Right lung (tissue), 10 donors: ENCODE measurements at places on chromosomes 3 and 15. TPM values are rescaled to one million over a fixed set of nuclear protein-coding genes. Genes with fewer than 3 reads are reported as not detected.

SAMMSON gene
- 0.16 TPM for polyA plus RNA-seq

GRAMD2A gene
- 6.0 TPM for polyA plus RNA-seq

TMCO5A gene
- not detected for polyA plus RNA-seq

FETUB gene
- not detected for polyA plus RNA-seq

TMEM207 gene
- polyA plus RNA-seq: 0.17 TPM

- DNase-seq: no peak
Observed at GRCh38 chr3:117079997-117080396, 370.4 kb downstream of the TUSC7 start.

DNA sequence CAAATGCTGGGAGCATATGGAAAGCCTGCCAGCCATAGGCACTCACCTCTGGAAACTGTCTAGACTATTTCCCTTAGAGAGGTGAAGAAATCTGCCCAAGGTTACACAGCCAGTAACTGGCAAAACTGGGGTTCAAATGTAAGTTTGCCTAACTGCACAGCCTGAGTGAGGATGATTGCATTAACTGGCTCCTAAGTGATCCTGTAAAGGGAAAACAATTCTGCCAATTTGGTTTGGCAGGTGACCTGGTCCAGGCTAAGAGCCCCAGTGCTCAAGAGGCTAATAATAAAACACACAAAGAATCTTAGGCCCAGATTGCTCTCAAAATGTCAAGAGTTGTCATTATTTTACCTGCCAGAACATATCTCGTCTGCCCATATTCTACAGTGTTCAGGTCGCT lies 43.9 kb upstream of the SPRED1 start:
- no peak for DNase-seq

- no peak for DNase-seq
Observed at GRCh38 chr3:185311991-185312390, 50.9 kb upstream of the MAP3K13 start.

DNA sequence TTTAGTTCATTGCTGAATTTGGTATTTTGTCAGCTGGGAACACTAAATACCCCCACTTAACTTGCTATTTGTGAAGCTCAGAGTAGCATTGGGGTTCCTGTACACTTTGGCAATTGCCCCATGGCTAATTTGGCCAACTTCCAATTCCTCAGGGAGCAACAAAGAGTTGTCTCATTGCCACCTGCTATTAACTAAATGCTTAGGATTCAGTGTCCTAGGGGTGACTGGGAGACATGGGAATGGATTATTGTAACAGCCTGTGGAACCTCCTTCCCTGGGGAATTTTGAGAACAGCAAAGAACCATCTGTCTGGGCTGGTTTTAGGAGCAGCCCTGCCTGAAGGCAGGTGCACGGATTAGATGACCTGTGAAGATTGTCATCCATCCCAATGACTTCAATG lies 437.4 kb upstream of the TPRG1 start:
- DNase-seq: no peak

DNA sequence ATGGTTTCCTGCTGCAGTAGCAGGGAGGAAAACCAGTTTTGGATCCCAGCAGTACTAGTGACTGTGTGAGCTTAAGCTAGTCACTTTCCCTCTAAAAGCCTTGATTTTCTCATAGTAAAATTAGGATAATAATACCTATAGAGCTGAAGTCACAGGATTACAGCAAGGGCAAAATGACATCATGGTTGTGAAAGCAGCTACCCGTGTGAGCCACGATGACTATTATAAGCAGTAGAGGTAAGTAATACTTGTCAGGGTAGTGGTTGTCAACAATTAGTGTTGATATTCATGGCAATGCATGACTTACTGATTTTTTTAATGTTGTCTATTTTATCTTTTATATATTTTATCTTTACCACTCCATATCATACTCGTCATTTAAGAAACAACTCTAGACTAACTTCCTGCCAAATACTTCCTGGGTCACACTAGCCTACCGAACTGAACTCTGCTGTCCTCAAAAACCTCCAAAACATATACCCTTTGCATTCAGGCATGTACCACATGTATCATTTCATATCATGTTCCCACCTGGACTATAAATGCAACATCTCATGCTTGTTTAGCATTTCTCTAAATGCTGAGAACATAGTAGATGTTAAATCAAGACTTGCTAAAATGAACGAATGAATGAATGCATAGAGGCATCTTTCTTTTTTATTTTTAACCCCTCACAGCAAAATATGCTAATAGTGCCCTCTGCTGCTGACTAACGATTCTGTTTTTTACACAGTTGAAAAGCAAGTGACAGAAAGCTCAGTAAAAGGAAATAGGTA lies 172.6 kb downstream of the P3H2 start:
- DNase-seq: no peak

DNA sequence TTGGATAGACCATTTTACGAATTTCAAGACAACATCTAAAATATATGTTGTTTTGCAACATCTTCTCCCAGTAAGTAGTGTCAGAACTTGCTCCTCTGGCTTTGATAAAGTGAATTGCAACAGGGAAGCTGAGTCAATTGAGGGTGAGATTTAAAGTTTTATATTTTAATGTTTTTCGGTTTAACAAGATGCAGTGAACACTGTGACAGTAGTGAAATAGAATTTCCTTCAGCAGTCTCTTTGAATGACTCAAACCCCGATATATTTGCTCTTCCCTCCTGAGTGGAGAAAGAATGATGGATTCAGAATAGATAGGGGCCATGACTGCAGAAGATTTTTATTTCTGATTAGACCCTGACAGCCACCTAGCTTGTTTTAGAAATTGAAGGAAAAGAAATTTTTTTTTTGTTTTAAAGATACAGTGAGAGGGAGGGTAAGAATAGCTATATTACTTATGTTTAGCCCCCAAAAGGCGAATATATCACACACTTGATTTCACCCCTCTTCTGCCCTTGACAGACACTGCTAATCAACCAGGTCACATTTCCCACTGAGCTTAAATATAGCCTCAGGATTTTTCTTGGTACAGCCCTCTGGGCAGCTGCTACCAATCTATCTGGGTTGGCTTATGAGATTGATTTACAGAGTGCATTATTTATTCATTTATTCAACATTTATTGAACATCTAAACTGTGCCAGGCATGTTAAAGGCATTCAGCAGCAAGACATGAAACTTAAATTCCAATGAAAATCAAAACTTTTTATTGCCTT lies 183.3 kb upstream of the ADAMTS9 start:
- DNase-seq: no peak

DNA sequence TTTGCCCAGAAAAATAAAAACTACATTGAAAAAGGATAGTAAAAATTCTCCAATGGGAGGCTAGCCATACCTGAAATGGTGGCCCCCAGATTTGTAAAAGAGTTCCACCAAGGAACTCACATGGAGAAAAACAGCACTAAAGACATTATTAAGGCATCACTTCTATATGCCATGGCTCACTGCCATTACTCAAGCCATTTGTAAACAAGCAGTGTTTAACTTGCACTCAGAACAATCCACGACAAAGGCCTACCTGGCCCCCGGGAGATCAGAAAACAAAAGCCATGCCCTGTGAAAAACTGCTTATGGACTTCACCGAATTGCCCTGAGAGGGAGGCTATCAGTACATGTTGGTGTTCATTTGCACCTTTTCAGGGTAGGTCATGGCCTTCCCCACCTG lies 19.6 kb downstream of the CCR8 start:
- no peak for DNase-seq

DNA sequence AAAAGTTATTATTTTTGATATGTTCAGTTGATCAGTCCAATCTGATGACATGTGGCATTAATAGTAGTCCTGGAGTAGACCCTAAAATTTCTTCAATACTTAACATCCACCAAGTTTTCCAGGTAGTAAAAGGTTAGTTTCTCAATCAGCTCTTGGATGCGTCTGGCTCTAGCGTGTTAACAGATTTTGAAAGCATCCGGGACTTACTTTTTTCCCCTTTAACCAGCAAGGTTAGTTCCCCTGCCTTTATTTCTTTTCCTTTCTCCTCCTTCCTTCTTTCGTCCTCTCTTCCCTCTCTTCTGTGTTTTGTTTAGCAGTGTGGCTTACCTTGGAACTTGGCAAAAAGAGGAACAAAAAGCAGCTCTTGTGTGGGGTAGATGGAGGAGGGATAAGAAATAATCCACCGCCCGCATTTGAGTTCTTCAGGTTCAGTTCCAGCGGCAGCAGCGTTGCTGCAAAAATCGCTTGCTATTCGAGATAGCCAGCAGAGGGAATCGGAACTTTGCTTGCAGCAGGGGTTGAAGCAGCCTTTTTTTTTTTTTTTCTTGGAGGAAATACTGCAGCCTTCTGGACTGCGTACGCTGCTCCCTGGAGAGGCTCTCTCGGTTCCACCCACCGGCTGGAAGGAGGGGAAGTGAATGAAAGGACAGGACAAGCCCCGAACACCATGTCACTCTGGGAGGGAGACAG lies at the start of gene RBMS3:
Gene RBMS3 (plus strand): TSS at position 668 of the 690 bp plus-strand sequence.
- DNase-seq: peak; percentile 91

DNA sequence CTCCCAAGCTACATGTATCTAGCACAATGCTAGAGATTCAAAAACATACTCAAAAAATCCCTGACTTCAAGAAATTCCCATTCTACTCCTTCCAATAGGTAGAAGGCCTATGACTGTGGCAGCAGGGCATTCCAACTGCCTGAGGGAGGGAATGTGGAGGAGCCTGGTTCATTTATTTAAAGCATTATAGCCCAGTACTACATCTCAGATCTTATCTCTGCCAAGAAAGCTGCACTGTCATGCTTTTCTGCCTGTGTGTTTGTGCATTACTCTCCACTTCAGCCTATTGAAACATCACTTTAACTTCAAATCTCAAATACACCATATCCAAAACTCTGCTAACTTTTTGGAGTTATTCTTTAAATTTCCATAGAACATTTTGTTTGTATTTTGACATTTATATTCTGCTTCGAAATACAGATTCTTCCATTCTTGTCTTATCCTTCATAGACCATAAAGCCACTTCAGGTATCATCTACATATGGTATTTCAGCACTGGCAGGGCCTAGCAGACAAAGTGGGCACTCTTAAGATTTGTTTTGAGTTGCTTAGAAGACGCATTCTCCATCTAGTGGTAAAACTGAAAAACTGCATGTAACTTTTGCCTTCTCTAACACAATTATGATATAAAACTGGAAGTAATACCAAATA lies 59.1 kb upstream of the NEDD4 start:
- DNase-seq: no peak
